ENCODE measurements at places on chromosomes 7 and 10. TPM values are rescaled to one million over a fixed set of nuclear protein-coding genes. Genes with fewer than 3 reads are reported as not detected.

DNA sequence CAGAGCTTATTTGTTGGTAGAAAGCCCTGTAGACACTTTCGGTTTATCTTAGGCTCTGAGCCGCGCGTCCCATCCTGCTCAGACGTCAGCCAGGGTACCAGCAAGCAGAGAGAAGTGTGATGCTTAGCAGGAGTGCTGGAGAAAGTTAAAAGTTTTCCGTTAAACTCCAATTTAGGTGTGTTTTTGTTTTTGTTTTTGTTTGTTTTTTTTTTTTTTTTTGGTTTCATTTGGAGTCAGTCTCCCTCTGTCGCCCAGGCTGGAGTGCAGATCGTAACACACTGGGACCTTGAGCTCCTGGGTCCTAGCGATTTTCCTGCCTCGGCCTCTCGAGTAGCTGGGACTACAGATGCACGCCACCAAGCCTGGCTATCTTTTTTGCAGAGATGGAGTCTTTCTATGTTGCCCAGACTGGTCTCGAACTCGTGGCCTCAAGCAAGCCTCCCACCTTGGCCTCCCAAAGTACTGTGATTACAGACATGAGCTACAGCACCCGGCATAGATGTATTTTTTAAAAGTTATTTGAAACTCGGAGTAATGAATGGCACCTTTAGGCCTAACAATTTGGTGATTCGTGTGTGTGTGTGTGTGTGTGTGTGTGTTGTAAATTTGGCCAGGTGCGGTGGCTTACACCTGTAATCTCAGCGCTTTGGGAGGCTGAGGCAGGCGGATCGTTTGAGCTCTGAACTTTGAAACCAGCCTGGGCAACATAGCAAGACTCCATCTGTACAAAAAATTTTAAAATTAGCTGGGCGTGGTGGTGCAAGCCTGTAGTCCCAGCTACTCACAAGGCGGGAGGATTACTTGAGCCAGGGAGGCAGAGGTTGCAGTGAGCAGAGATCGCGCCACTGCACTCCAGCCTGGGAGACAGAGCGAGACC is 1.3 kb upstream of the HIP1 start:
- H3K27ac ChIP-seq = peak overlapping the region; percentile 74
- no peak for DNase-seq
- H3K36me3 ChIP-seq = no peaks in the 10 kb centered on the region
- H3K27me3 ChIP-seq = no peaks in the 10 kb centered on the region
- peaks cover 19% of the 10 kb centered on the region for H3K4me1 ChIP-seq

DNA sequence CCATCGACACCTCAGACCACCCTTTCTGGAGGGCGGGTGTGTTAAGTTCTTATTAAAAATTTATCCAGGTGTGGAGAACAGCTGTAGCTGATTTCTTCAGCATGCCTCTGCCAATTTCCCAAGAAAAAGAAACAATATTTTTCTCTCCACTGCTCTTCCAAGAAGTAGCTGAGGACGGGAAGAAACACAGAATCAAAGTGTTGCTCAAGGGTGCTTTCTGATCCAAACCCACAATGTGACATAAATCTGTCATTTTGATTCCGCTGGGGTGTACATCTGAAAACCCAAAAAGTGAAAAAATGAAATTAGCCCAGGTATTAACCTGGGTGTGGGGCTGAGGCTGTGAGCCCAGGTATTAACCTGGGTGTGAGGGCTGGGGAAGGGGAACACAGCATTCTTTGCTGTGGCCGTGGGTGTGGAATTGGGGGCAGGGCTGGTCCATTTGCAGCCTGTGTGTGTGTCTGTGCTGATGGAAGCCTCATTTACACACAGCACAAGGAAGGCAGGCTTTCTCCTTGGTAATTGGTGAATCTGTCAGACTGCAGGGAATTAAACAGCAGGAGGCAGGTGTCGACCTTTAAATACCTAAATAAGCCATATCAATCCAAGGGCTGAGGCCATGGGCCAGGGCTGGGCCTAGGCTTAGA is 48.4 kb upstream of the CCDC3 start:
- H3K4me1 ChIP-seq = no peaks in the 10 kb centered on the region
- H3K4me3 ChIP-seq = no peak overlapping the region
- no peak for DNase-seq
- H3K36me3 ChIP-seq = no peaks in the 10 kb centered on the region

The VAX1 gene
- not detected for total RNA-seq

The CFAP70 gene
- 0.29 TPM for total RNA-seq

- H3K4me3 ChIP-seq = no peak overlapping the region
- peaks cover 94% of the 10 kb centered on the region for H3K36me3 ChIP-seq
- peaks cover 19% of the 10 kb centered on the region for H3K4me1 ChIP-seq
- H3K27ac ChIP-seq = no peak overlapping the region
Observed at GRCh38 chr7:780516-780915, 51.8 kb upstream of the SUN1 start.

DNA sequence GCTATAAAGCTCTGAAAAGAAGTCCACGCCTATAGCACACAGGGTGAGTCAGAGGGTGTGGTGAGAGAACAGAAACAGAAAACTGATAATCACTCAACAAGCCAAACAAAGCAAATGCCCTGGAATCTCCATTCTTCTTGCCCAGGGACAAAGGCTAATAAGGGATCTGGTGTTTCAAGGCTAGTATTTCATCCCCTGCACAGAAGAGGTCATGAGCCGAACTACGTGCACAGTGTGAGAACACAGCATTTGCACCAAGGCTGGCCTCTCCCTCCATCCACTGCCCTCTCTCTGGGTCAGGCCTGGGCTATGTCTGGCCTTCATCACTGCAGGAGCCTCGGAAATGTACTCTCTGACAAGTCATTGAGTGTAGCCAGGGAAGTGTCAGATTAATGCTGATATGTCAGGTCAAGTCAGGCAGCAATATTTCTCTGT is 42.7 kb downstream of the PRR15 start:
- peaks cover 47% of the 10 kb centered on the region for H3K4me1 ChIP-seq
- peak overlapping the region; percentile 77 for H3K27ac ChIP-seq
- no peaks in the 10 kb centered on the region for H3K27me3 ChIP-seq
- no peaks in the 10 kb centered on the region for H3K36me3 ChIP-seq

All from stomach (tissue), 19 donors.